ENCODE measurements at places on chromosomes 2 and 18. TPM values are rescaled to one million over a fixed set of nuclear protein-coding genes. Genes with fewer than 3 reads are reported as not detected.
A peak's percentile ranks its signal among the peaks of the same experiment; 100 is the strongest.

DNA sequence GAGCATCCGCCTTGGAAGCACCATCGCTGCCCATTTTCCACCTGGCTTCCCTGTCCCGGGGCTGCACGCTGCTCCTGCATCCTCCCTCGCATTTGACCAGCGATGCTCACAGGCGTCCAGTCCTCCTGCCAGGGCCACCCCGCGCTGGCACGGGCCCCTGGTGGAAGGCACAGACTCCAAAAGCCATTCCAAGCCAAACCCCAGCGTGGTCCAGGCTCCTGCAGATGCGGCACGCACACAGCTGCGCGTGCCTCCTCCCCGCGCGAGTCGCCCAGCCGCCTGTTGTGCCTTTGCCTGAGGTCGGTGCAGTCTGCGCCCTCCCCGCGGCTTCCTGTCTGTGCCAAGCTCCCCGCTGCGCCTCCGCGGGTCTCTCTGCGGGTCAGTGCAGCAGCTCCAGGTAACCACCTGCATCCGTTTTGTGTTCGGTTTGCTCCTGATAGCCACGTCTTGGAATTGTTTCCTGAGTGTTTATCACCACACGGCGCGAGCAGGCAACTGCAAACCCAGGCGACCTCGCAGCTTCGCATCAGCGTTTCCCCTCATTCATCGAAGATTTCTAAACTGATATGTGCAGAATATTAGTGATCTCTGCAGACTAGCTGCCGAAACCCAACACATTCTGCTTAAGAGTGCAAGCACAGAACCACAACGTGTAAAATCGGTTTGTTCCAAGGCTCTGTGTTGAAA is 65.2 kb upstream of the SALL3 start:
- DNase-seq: no peak

- DNase-seq: no peak
These were observed 78.3 kb downstream of the TAF4B start for GRCh38 chr18:26304511-26304910.

Gene SP140
- 0.99 TPM for total RNA-seq

DNA sequence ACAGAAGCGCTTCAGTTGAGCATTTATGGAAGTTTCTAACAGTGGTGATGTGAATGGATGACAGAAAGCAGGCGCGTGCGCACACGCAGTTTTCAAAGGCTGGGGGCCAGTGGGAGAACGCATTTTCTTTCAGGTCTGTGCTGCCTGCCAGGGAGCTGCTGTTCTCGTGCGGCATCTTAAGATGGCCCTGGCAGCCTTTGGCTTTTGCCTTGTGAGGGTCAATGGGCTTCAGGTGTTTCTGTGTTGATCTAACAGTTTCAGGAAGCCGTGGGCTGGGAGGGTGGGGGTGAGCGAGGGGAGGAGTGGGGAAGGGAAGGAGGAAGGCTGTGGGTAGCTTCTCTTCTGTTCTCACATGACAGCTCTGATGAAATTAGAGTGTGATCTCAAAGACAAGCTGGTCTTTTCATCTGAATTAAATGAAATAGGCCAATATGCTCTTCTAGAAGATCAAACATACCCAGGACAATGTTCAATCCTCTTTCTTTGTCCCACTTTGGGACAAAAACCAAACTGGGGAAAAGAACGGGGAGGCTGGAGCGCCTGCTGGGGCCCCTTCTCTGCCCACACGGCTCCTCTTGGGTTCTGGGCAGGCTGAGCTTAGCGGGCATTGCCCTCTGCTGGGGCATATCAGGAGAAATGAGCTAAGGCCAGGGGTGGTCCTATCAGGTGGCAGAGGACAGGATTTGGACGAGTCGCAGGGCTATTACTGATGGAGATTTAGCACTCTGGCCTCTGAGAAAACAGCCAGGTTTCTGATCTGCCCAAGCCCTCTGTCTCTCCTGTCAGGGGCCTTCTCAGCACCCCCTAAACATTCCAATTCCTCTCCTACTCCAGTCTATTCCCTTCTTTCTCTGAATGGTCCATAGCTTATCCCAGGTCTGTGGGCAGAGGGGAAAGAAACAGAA is 126.2 kb upstream of the LGALSL start:
- DNase-seq: peak; percentile 58

Gene SLC23A3
- total RNA-seq: 0.50 TPM

GRCh38 chr2:86305195-86305914 is 32.1 kb downstream of the REEP1 start:
- no peak for DNase-seq

Gene CCDC195
- not detected for total RNA-seq

DNA sequence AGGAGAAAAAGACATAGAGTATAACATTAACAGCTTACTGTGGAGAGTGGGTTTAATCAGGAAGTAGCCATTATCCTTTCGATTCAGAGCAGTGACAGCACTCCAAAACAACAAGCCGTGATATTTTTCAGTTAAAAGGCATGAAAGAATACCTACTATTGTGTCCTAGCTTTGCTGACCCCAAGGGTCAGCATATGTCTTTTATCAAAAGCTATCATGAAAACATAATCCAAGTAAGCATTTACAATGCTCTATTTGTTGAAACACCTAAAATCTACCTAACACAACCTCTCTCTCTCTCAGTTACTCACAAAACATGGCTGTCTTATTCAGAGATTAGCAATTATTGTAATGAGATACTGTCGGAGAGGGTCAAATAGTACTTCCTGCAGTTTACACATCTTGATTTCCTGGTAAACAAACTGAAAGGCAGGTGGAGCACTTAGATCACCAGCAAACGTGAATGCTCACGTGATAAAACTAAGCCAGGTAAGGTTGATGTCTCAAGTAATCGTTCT is 100.0 kb downstream of the BAZ2B start:
- no peak for DNase-seq

Measured in left cardiac atrium (tissue), 4 donors.